ENCODE measurements at places on chromosomes 1 and 21.

DNA sequence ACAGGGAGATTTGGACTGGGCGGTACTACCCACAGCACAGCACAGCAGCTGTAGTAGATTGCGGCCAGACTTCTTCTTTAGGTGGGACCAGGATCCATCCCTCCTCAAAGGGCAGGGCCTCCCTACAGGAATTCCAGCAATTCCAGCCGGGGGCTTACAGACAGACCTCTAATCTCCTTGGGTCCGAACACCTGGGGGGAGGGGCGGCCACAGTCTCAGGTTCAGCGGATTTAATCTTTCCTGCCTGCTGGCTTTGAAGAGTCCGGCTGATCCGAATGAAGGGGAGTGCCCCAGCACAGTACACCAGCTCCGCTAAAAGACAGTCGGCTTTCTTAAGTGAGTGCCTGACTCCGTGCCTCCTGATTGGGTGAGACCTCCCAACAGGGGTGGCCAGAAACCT is 1708.5 kb downstream of the BRINP3 start:
- DNase-seq = no peak

DNA sequence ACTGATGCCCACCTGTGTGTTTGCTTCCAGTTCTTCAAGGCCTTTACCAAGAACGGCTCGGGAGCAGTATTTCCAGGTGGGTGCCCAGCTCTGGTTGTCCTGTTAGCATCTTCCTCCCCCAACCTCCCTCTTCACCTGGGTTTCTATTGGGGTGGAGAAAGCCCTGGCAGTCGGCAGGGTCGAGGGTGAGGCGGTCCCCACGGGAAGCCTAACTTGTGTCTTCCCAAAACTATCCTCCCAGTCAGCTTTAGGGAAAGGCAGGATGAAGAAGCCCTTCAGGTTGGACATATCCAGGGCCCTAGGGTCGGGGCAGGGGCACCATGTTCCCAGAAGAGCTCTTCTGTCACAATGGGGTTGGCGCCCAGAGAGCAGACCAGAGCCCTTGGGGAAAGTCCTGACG is 20.6 kb downstream of the QSOX1 start:
- DNase-seq = no peak

GRCh38 chr1:22142315-22143064 is 407 bp downstream of the WNT4 start:
- DNase-seq = peak; percentile 39

- no peak for DNase-seq
These were observed 6.5 kb downstream of the WARS2 start for GRCh38 chr1:119133987-119134386.

GRCh38 chr1:206068314-206068713 is 15.3 kb downstream of the RHEX start:
- DNase-seq = no peak

DNA sequence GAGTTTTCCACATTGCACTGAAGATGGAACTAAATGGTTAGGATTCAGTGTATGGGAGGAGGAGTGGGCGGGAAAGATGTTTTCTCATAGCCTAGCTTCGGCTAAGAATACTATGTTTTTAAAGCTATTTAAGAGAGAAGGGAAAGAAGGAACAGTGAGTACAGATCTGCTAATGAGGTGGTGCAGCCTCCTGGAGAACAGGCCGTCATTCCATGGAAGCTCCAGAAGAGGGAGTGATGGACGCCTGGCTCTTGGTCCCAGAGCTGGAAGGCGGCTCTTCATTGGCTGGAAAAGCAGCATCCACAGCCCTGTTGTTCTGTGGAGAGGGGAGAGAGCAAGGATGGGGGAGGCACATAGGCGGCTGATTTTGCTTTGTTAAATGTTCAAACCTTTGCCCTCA is 6.9 kb downstream of the CAMK1G start:
- peak; percentile 55 for DNase-seq

- no peak for DNase-seq
These were observed 9.1 kb downstream of the TTC22 start for GRCh38 chr1:54791880-54792522.

GRCh38 chr1:209207126-209207700 is 376.3 kb upstream of the CAMK1G start:
- DNase-seq = no peak

GRCh38 chr1:91007827-91008226 is 14.0 kb downstream of the ZNF644 start:
- no peak for DNase-seq

GRCh38 chr1:175679981-175680652 is 63.3 kb downstream of the TNR start:
- no peak for DNase-seq

GRCh38 chr1:109011335-109011734 is 30.6 kb downstream of the WDR47 start:
- DNase-seq = no peak

DNA sequence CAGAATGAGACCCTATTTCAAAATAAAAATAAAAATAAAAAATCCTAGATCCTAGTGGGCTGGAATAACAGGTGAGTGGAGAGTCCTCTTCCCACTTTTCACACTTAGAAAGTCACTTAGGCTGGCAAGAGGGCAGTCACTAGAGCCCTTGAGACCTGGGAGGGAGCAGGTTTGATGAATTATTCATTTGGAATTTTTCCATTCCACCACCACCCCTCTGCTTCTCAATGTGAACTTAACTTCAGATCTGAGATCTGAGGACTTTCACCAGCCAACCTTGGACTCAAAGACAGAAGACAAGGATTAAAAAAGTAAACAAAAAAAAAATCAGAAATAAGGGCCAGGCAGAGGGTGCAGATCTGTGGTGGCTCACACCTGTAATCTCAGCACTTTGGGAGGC is 16.5 kb downstream of the AKR7A3 start:
- no peak for DNase-seq

- DNase-seq = no peak
These were observed 285.7 kb downstream of the TM2D1 start for GRCh38 chr1:61439234-61439633.

GRCh38 chr1:60281360-60281932 is 207.9 kb upstream of the C1orf87 start:
- DNase-seq = peak; percentile 50
